ENCODE measurements at places on chromosomes 16 and 17. TPM values are rescaled to one million over a fixed set of nuclear protein-coding genes. Genes with fewer than 3 reads are reported as not detected.
A peak's percentile ranks its signal among the peaks of the same experiment; 100 is the strongest.

DNA sequence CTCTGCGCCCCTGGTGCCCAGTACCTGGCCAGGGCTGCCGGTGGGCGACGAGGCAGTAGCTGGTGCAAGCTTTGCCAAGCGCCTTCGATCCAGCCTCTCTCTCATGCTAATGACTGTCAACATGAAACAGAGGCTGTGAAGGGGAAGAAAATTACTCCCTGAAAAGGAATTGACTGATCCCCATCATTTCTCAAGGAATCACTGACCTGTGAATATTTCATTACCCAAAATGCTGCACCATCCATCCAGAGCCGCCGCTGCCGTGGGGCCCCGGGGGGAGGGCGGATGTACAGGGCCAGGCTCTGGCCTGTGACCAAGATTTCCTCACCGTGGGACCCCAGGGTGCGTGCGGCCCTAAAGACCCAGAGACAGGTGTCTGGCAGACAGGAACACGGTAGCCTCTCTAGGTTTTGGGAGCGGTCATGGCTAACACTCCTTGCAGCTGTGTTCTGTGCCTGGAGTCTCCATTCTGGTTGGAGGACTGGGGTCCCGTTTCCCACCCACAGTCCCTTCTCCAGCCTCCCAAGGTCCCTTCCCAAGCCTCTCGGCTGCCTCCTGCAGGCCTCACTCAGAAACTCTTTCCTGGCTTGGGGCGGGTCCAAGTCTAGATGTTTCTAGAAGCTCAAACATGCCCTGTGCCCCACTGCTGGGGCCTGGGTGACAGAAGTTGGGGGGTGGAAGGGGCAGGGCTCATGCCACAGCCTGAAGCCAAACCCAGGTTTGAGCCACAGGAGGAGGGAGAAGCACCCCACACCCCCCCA lies 73.3 kb downstream of the ENGASE start:
- no peaks in the 10 kb centered on the region for H3K36me3 ChIP-seq
- H3K27me3 ChIP-seq, result no peaks in the 10 kb centered on the region
- no peaks in the 10 kb centered on the region for H3K4me1 ChIP-seq
- no peak overlapping the region for H3K4me3 ChIP-seq

- no peak overlapping the region for H3K4me3 ChIP-seq
- no peaks in the 10 kb centered on the region for H3K4me1 ChIP-seq
- H3K27ac ChIP-seq, result no peak overlapping the region
- no peaks in the 10 kb centered on the region for H3K27me3 ChIP-seq
Measured at GRCh38 chr17:11238705-11239104, 2.3 kb upstream of the SHISA6 start.

DNA sequence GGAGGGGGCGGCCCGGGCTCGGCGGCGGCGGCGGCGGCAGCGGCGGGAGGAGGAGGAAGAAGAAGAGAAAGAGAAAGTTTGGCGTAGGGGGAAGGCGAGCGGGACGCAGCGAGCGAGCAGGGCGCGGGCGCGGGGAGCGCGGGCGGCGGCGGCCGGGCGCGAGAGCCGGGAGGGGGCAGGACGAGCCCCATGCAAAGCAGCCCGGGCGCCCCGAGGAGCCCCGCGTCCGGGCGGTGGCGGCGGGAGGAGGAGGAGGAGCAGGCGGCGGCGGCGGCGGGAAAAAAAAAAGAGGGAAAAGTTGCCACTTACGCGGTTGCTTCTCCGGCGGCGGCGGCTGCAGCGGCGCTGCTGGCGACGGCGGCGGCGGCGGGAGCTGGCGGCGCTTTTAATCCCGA lies 10.3 kb upstream of the ZFHX3 start:
- peak overlapping the region; percentile 77 for H3K4me3 ChIP-seq
- DNase-seq, result peak; percentile 49
- no peaks in the 10 kb centered on the region for H3K27me3 ChIP-seq
- H3K27ac ChIP-seq, result peak overlapping the region; percentile 93
- peaks cover 2% of the 10 kb centered on the region for H3K4me1 ChIP-seq
- H3K36me3 ChIP-seq, result no peaks in the 10 kb centered on the region

- no peaks in the 10 kb centered on the region for H3K4me1 ChIP-seq
- no peaks in the 10 kb centered on the region for H3K27me3 ChIP-seq
- no peak overlapping the region for H3K27ac ChIP-seq
- DNase-seq, result no peak
- no peaks in the 10 kb centered on the region for H3K36me3 ChIP-seq
Measured at GRCh38 chr17:55177855-55178217, 86.9 kb upstream of the HLF start.

Gene TMEM92
- total RNA-seq, result 1.6 TPM

Gene TMEM98
- total RNA-seq, result 399 TPM

Gene CES1
- 20.9 TPM for total RNA-seq

Gene OR3A2
- 3.0 TPM for total RNA-seq

Gene C16orf54
- 0.71 TPM for total RNA-seq

- H3K27ac ChIP-seq, result peak overlapping the region; percentile 30
- H3K36me3 ChIP-seq, result no peaks in the 10 kb centered on the region
- H3K4me3 ChIP-seq, result no peak overlapping the region
- H3K27me3 ChIP-seq, result no peaks in the 10 kb centered on the region
- DNase-seq, result no peak
Measured at GRCh38 chr16:24989494-24989893, 25.7 kb downstream of the ARHGAP17 start.

GRCh38 chr16:48099455-48099854 lies 56.3 kb downstream of the ABCC12 start:
- no peaks in the 10 kb centered on the region for H3K36me3 ChIP-seq
- H3K4me1 ChIP-seq, result no peaks in the 10 kb centered on the region
- no peak for DNase-seq
- no peak overlapping the region for H3K4me3 ChIP-seq

Gene HSD11B2
- total RNA-seq, result 17.1 TPM

Gene HAS3
- total RNA-seq, result 1.2 TPM

Gene RAPGEFL1
- 4.1 TPM for total RNA-seq

GRCh38 chr17:21551081-21551881 lies 141.0 kb upstream of the KCNJ18 start:
- H3K4me1 ChIP-seq, result peaks cover 3% of the 10 kb centered on the region
- peak overlapping the region; percentile 88 for H3K4me3 ChIP-seq
- DNase-seq, result peak; percentile 77
- no peaks in the 10 kb centered on the region for H3K27me3 ChIP-seq
- no peaks in the 10 kb centered on the region for H3K36me3 ChIP-seq

- no peak for DNase-seq
- no peaks in the 10 kb centered on the region for H3K36me3 ChIP-seq
- H3K27me3 ChIP-seq, result no peaks in the 10 kb centered on the region
- H3K27ac ChIP-seq, result no peak overlapping the region
- H3K4me1 ChIP-seq, result no peaks in the 10 kb centered on the region
Measured at GRCh38 chr17:37564252-37564651, 45.0 kb downstream of the SYNRG start.

Gene KCNJ12
- total RNA-seq, result 1.3 TPM
